ENCODE measurements at places on chromosomes 16 and 17.

- no peak for DNase-seq
Observed at GRCh38 chr17:77579682-77580081, 378.8 kb upstream of the TNRC6C start.

DNA sequence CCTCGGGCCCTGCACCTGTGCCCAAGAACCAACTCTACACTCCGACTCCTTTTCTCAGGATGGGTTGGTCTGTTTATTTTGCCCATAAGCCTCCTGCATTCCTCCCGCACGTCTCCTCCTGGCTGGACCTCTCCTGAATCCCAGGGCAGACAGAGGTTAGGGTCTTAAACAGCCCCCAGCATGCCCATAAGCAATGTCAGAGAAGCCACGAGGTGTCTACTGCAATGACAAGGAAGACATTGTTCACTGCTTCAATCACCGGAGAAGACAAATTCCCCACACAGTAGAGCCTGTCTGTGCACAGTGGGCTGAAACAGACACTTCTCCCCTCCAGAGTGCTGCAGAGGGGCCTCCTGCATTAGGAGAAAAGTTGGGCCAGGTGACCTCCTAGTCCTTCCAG lies 230.6 kb upstream of the RPL38 start:
- DNase-seq: no peak

GRCh38 chr16:70662991-70663523 lies 16.7 kb downstream of the IL34 start:
- DNase-seq: no peak

DNA sequence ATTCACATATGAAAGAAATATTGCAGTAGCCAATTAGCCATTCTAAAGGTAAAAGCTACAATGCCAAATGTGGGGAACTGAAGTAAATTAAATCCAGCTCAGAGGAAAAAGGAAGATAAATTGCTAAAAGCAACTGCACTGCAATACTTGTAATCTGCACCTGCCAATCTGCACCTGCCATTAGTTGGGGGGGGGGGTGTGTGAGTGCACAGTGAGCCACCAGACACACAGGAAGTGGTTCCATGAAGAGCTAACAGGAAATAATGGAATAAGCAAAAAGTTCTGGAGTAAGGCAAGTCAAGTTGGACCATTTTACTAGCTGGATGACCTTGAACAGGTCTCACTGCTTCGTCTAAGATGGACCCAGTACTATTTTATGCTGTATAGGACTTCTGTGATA lies 191.8 kb downstream of the PARN start:
- DNase-seq: no peak

DNA sequence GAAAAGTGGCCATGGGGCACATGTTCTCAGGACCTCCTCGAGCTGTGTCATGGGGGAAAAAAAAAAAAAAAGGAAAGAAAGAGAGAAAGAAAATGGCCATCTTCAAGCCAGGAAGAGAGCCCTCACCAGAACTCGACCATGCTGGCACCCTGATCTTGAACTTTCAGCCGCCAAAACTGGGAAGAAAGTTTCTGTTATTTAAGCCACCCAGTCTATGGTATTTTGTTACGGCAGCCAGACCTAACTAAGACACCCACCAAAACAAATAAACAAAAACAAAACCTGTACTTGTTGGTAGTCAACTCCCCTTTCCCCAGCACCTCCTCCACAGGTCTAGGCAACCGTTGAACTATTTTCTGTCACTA lies 26.1 kb upstream of the SLC13A2 start:
- no peak for DNase-seq

DNA sequence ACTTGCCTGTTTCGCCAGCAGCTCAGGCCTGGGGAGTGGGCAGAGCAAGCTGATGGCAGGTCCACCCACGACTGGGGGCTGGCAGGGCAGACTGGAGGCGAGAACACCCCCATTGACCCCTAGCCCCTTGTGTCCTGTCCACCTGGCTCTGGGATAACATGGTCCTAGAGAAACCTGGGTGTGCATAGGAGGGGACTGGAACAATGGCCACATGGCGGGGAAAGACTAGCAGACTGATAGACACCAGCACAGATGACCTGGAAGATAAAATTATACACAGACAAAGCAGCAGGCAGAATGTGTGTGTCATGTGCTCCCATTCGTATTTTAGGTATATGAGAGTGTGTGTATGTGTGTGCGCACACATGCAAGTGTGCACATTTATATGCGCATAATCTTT lies 23.5 kb downstream of the NUBP1 start:
- no peak for DNase-seq
